ENCODE measurements at places on chromosomes 7 and 10.
A peak's percentile ranks its signal among the peaks of the same experiment; 100 is the strongest.

- DNase-seq: no peak
Measured at GRCh38 chr7:27614095-27614494, 48.6 kb downstream of the HIBADH start.

GRCh38 chr10:69048103-69048502, 39.8 kb upstream of the SRGN start:
- no peak for DNase-seq

- DNase-seq: no peak
Measured at GRCh38 chr10:132204078-132204780, 17.5 kb downstream of the DPYSL4 start.

DNA sequence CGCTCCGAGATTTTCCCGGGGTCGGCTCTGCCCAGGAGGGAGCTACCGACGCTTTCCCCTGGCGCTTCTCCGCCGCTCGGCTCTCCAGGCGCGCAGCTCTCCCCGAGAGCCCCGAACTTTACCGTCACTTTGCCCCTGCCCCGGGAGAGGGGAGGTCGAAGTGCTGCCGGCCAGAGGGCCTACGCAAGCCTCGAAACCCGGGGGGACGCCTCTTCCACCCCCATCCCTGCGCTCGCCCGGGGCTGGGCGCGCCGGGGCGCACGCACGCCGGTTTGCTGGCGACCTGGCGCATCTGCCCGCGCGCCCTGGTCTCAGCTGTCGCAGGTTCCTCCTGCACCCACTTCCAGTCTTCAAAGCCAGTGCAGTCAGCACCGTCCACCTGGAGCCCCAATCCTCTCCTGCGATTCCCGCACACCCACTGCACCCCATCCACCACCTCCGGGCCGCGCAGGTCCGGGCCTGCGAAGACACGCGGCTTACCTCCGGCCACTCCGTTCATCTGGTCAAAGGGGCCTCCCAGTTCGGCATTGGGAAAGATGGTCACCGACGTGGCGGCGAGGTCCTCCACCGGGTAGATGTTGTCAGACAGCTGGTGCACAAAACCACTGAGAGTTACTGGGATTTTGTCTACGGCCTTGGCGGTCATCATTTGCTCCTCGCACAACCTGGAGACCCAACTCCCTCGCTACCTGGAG, 638 bp downstream of the EGR2 start:
- DNase-seq: peak; percentile 41

GRCh38 chr10:84547616-84548015, 219.2 kb downstream of the CCSER2 start:
- no peak for DNase-seq

DNA sequence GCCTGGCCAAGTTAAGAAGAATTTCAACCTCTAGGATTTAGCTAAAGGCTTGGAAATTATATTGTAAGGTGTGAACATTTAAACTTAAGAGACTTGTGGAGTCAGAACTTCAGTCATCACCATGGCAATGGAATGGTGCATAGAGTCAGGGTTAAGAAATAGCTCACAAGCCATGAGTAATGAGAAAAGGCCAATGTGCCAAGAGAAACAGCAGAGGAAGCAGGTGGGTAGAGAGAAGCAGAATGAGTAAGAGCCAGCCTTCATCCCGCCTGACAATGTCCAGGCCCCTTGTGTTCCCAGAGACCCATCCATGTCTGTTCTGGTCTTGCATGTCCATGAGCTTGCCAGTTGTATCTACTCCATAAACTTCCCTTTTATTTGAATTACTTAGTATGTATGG, 62.6 kb upstream of the TBX20 start:
- no peak for DNase-seq

GRCh38 chr10:98957801-98958200, 277.9 kb downstream of the HPSE2 start:
- DNase-seq: peak; percentile 20

- peak; percentile 63 for DNase-seq
Measured at GRCh38 chr7:100483090-100483721, 521 bp upstream of the NYAP1 start.

- no peak for DNase-seq
Measured at GRCh38 chr7:7867846-7868571, 100.6 kb upstream of the GLCCI1 start.

DNA sequence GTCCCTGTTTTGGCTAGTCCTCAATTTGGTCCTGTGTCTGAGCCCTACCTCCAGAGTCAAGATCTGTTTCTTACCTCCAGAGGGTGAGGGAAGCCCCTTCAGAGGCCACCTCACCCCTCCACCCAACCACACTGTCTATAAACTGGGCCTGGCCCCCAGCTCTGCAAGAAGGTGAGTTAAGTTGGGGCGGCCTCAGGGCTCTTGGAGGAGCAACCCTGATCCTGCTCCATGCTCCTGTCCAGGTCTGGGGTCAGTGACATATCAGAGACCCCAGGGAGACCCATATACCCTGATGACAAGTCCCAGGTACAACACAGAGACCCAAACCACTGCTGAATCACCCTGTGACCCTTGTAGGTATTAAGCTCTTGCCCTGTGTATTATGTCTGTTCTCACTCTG, 69.5 kb downstream of the MYL10 start:
- DNase-seq: no peak

DNA sequence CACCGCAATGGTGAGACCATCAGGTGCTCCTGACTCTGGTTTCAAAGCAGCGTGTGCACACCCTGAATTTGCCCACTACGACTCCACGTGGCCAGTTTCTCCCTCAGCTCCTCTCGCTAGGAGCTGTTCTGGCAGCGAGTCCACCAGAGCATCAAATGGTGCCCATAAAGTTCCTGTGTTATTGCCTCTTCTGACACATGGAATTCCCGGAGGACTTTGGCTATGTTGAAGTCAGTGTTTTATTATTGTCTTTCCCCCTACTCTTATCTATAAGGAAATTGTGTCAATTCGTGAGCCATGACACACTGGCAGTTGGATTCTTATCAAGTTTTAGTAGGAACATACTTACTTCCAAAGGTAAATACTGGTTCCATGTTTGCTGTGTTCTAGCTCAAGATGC, 53.9 kb upstream of the NPVF start:
- DNase-seq: no peak

- DNase-seq: peak; percentile 63
Measured at GRCh38 chr7:128830231-128831177, at the start of gene FLNC. TSS of gene FLNC (plus strand) at chr7:128830406. CDS start at chr7:128830638, 232 bp downstream.

DNA sequence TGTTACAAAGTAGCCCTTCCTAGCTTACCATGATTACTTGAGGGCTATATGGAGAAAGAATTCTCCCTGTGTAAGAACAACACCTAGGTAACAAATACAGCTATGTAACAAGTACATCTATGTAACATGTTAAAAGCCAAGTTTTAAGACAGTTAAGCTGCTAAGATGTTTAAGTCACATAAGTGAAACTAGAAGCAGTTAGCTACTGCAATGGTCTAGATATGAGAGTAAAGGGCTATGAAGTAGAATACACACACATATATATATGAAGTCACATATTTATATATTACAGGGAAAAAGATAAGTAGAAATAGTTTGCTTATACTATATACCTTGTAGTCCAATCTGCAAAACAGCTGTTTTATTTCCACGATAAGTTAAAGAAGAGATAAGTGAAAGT, 14.4 kb downstream of the POT1 start:
- no peak for DNase-seq

DNA sequence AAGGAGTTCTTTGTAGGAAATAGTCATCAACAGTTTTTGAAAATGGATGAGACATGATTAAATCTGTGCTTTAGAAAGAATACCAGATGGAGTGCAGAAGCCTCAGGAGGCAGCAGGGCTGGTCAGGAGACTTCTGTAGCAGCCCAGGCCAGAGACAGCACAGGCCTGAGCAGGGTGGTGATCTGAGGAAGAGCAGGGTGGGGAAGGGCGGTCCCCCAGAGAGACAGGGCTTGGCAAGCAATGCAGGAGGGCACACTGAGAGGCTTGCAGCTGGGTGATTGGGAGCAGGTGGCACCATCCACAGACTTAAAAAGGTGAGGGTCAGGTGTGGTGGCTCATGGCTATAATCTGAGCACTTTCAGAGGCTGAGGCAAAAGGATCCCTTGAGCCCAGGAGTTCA, 4.3 kb upstream of the SMKR1 start:
- no peak for DNase-seq

DNA sequence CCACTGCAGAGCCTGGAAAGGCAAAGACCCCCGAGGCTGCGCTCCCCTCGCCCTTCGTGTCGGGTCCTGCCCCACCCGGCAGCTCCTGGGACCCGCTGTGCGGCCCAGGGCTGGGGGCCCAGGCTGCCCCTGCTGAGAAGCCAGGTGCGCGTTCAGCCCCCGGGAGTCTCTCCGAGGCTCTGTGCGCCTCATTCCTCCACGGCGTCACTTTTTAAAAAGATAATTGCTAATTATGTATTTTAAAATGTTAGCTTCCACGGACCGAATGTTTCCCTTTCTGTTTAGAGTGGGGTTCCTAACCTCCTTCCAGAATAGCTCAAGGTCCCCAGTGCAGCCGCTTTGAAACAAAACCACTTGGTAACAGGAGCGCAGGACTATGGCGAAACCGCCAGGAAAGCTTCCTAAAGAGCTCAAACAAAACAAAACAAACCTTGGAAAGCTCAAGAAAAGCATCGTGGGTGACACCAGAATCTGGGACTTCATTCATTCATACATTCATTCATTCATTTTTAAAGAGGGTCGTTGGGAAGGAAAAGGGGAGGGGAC, 45.6 kb downstream of the PDIA4 start:
- no peak for DNase-seq

DNA sequence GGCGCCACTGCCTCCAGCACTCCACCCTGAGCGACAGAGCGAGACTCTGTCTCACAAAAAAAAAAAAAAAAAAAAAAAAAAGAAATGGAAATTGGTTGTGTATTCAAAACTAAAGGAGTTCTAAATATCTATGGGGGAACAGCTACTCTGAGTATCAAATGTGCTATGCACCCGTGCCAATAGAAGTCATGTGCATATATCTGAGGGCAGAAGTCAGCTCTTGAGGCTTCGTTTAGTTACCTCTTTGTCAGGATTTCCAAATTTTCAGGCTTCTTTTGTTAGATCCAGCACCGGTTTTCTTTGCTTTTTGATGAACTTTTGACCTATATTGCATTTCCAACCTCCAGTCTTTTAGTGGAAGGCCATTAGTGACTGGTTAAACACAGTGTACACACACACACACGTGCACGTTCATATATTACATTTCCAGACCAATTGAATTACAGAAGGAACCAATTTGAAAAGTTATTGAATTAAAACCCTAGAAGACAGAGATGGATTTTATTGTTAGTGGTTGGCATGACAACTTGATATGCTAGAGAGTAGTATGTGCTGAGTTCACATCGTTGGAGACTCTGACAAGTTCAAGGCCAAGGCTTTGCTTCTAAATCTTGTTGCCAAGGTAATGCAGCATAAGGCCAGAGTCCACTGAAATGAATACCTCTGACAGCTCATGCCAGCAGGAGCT, 33.1 kb upstream of the ADD3 start:
- no peak for DNase-seq

- no peak for DNase-seq
Measured at GRCh38 chr10:96585736-96586418, 935 bp downstream of the TM9SF3 start.

DNA sequence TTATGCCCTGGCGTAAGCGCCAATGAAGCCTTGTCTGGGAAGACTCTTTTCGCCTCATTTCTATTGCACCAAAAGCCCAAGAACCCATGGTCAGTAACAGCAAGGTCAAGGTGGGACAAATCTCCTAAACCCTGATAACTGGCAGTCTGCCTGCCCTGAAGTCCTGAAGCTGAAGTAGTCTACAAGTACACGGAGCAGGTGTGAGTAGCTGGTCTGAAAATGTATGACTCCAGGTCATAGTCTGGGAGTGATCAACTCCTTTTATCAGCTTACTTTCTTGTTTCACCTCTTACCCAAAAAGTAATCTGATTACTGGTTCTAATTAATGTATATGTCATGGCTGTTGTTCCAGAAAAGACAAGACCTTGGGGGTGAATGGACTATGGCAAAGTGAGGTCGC, 107.3 kb upstream of the EFCAB10 start:
- DNase-seq: no peak

DNA sequence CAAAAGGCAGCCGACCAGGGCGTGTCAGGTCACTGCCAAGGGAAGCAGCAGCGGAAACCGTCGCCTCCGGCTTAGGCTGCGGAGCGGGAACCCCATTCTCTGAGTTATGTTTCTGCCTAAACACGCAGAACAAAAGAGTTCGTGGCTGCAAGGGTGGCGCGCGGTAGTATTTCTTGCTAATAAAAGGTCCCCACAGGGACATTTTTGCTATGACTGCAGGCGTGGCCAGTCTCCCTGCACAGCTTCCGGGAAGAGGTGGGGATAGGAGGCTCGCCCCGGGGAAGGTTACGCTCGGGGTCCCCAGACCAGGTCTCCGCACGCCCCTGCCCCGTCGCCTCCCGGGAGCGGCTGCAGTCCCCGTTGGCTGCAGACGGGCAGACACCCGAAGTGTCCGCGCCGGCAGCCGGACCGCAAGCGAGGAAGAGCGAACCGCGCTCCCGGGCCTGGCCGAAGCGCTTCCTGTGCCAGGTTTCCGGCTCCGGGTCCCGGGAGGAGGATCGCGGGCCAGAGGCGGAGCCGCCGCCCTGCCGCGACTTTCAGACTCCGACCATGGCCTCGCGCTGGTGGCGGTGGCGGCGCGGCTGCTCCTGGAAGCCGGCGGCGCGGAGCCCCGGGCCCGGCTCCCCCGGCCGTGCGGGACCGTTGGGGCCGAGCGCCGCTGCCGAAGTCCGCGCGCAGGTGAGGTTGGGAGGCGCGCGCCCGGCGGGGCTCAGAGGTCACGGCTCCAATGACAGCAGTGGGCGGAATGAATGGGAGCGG, at the start of gene PDSS1:
Gene PDSS1, plus strand, starts transcription at position 539 of the 759 bp plus-strand sequence. Its CDS starts 11 bp downstream, at position 550.
- peak; percentile 82 for DNase-seq

Data from SJSA1 (cell line).